ENCODE measurements at places on chromosomes 4 and X.

DNA sequence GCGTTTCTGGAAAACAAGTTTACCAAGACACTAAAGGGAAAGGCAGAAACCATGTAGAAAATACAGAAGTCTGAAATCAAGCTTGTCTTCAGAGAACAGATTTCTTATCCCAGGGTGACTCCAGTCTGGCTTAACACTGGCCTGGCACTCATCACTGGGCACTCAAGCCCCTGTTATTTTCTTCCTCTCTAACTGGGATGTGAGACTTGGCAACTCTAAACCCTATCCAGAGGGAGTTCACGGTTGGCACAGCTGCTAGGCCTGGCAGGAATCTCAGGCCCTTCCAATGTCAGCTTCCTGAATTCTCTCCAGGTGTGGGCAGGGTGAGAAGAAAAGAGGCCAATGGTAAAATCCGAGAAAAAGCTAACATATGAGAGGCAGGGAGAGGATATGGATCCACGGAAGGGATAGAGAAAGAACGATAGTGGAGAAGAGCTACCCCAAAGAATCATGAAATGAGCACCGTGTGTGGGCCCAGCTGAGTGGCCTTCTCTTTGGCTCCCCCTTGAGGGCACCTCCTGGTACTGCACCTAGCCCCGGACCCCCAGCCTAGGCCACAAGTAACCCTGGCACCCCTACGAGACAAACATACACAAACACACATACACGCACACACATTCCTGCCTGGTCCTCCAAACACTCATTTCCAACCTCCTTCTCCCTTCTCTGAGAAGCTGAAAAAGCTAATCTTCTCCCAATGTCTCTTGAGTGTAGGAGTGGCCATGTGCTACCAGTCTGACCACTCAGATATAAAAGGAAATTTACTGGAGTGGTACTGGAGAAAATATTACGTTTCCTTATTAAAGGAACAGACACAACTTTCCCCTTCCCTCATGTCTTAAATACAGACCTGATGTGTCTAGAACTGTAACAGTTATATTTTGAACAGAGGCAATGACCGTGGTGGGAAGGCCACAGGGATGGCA lies 16.6 kb upstream of the PTCHD1 start:
- DNase-seq = no peak

DNA sequence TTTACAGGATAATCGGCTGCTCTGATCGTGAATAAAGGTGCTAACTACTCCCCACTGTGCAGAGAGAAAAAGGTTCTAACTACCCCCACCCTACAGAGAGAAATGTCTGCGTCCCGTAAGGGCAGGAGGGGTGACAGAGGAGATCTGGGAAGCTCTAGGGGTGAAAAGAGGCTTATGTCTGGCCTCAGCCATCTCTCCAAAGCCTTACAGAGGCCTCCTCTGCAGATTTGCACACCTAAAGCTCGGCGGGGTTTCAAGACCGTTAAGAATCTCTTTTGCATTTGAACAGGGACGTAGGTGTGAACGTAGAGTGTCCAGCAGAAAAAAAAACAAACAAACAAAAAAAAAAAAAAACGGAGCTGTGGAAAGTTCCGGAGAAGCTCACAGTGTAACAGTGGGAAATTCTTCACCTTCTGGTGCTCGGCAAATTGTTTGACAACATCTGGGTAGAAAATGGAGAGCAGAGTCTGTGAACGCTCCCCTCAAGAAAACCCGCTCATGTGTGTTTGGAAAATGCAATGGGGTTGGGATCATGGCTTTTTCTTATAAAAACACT lies 161.0 kb downstream of the SHOX start:
- DNase-seq = no peak

GRCh38 chr4:46698891-46699290 lies 210.2 kb downstream of the COX7B2 start:
- no peak for DNase-seq

DNA sequence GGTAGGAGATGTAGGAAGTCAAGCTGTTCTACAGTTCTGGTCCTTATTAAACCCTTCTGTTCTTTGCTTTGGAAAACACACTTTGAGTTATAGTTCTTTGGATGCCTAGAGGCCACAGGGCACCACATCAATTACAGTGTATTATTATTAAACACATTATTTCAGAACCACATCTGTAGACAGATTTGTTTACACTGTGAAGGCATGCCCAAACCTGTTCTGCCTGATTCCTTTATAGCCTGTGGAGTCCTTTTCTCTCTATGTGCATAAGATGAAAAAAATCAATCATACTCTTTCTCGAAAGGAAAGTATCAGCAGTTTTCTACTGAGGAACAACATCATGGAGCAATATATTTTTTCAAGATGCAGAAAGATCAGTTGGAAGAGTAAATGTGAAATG lies 371.3 kb upstream of the INTU start:
- DNase-seq = no peak

DNA sequence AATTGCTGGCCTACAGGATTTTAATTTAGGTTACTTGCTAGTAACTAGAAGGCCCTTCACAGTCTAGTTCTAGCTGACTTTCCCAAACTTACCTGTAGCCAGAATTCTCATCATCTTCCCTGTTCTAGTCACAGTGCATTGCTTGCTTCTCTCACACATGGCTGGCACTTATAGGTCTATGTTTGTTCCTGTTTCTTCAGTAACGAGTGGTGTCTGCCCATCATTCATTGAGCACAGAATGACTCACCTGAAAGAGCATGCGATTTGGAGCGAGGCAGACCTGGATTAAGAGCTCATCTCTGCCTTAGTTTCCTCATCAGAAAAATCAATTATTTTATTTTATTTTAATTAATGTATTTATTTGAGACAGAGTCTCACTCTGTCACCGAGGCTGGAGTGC lies 201.7 kb upstream of the ANK2 start:
- no peak for DNase-seq

GRCh38 chrX:2656257-2656836 lies 34.7 kb upstream of the CD99 start:
- no peak for DNase-seq

DNA sequence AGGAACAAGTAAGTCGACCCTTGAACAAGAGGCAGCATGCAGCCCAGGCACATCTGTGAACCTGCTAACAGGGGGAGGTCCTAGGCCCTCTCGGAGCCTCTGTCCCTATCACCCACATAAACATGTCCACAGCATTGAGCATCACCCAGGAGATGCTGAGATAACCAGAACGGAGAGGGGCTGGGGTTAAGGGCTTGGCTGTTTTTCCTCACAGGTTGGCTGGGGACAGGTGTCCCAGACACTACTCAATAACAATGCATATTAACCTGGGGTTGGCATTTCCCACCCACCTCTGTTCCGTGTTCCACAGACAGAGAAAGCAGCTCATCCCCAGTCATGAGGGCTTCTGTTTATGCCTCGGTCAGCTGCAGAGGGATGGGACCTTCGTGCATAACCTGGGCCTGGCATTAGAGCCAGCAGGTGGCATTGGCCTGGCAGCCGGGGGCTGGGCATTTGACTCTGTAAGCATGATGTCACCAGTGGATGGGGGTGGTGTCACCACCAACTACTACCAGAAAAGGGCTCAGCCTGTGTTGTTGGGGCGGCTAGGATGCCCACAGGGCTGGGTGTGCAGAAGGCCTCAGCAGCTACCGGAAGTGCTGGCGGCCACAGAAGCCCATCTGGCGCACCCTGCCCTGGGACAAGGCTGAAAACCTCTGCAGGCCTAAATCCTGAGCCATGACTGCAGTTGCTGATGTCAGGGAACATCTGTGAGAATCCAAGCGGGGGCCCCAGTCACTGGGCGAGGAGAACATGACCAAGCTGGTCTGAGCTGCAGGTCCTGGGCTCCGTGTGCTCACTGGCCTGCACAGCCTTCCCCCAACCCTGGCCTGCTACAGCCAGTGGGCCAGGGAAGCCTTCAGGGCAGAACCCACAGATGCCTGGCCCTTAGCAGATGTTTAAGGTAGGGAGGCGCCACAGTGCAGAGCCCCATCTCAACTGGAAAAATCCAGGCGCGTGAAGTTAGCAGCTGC lies 351.4 kb downstream of the NR3C2 start:
- DNase-seq = no peak

DNA sequence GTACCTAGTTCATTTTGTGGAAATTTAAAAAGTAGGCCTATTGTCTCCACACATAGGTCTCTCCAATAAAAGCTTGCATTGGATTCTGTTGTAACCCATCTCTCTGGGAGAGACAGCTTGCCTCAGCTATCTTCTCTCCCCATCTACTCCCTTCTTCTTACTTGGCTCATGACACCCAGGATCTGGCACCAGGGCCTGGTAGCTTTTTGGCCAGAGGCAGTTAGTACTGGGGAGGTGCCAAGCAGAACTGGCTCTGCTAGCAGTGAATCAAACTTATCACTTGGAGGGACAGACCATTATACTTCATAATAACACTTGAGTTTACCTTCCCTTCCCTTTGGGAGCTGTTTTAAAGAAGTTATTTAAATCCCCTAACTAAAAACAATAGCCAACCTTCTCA lies 31.8 kb downstream of the PLAC1 start:
- DNase-seq = no peak

DNA sequence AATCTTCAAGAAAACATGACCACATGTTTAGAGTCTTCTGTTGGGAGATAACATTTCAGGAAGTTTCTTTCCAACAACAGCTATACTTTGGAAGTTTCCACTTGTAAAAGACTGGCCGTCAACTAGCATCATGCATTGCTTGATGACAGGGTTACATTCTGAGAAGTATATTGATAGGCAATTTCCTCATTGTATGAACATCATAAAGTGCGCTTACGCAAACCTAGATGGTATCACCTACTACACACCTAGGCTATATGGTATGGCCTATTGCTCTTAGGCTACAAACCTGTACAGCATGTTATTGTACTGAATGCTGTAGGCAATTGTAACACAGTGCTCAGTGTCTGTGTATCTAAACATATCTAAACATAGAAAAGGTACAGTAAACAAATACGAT lies 25.4 kb upstream of the CD40LG start:
- DNase-seq = no peak

- DNase-seq = no peak
These were observed 363.2 kb downstream of the IL15 start for GRCh38 chr4:141999446-142000143.

- DNase-seq = no peak
These were observed 18.4 kb downstream of the IL21 start for GRCh38 chr4:122602277-122603142.

DNA sequence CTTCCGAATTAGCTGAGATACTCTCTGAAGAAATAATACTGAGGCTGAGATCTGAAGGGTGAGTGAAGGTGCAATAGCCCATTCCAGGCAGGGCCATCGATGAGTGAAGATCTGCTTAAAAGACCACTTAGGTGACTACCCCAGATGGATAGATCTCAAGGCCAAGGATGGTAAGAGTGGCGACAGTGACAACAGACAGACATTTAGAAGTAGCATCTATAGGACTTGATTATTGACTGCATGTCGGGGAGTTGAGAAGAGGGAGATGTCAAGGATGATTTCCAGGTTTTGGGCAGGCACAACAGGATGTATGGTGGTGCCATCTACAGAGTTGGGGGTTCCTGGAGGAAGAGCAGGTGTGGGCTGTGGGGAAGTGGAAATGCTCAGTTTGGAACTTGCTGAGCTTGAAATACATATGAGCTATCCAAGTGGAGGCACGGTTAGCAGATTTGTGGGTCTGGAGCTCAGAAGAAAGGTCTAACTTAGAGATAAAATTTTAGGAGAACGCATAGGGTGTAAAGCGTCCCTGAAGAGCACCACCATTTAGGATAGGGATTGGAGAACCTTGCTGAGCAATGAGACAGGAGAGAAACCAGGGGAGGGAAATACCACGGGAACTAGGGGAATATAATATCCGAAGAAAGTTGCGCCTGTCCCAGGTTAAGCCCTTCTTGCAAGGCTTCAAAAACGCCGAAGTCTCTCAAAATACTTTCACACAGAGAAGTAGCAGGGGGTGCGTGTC lies 688 bp downstream of the UFSP2 start:
- DNase-seq = no peak

DNA sequence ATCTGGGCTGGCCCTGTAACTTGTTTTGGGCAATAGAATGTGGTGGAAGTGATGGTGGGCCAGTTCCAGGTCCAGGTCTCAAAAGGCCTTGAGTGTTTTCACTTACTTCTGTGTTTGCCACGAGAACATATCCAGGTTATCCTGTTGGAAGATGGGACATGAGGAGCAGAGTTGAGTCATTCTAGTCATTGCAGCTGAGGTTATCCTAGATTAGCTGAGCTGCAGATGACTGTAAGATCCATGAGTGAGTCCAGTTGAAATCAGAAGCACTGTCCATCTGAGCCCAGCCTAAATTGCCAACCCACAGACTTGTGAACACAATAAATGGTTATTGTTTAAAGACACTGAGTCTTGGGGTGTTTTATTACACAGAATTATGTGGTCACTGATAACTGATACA lies 45.3 kb upstream of the RPS6KA3 start:
- DNase-seq = no peak

GRCh38 chrX:49725923-49726904 lies 30.4 kb upstream of the PAGE1 start:
- no peak for DNase-seq

GRCh38 chrX:48974574-48974973 lies 2.9 kb upstream of the KCND1 start:
- DNase-seq = no peak

- no peak for DNase-seq
These were observed 43.9 kb downstream of the CYSLTR1 start for GRCh38 chrX:78283511-78283910.

GRCh38 chr4:79948261-79948660 lies 124.8 kb downstream of the ANTXR2 start:
- no peak for DNase-seq

GRCh38 chr4:81130569-81130968 lies 84.5 kb downstream of the PRKG2 start:
- no peak for DNase-seq

DNA sequence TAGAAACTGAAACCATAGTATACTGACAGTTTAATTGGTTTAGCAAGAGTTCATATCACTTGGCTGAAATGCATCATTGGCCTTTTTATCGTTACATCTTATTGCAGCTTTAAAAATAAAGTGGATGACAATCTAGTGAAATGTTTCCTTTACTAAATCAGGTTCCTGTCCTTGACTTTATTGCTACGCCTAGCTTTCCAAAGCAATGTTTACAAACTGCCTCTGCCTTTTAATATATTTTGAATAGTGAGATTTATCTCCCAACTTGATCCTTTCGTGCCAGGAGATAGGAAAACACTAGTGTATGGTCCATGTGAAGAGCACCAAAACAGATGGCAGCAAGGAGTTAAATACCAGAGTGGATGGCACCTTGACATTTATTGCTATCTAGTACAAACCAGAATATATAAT lies 67.0 kb downstream of the GPC3 start:
- DNase-seq = no peak

Data from stimulated activated CD4-positive, alpha-beta T cell treated with anti-CD3 and anti-CD28 coated beads, Interleukin-15, amount 100 ng/mL, for 1 hour (primary cell).